ENCODE measurements at places on chromosomes 13 and 19.
A peak's percentile ranks its signal among the peaks of the same experiment; 100 is the strongest.

GRCh38 chr19:36136964-36137686 is 2.7 kb upstream of the CAPNS1 start:
- peak; percentile 34 for DNase-seq

DNA sequence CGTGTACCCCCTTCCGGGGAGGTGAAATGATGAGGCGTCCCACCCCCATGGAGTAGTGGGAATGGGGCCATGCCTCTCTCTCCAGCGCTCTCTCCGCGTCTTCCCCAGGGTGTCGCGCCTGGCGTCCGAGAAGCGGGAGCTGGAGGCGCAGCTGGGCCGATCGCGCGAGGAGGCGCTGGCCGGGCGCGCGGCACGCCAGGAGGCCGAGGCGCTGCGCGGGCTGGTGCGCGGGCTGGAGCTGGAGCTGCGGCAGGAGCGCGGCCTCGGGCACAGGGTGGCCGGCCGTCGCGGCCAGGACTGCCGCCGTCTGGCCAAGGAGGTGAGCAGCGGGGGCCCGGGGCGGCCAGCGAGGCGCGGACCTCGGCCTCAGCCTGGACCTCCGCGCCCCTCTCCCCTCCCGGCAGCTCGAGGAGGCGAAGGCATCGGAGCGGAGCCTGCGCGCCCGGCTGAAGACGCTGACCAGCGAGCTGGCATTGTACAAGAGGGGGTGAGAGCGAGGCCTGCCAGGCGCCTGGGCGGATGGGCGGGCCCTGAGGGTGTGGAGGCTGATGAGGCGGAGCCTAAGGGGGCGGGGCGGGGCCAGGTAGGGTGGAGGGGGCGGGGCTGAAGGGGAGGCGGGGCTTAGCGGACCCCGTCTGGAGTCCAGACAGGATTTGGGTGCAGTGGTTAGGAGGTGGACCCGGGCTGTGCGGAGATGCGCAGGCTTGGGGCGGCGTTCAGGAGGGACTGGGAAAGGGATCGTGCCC is 7.7 kb downstream of the PGLYRP1 start:
- DNase-seq: no peak

- DNase-seq: no peak
Observed at GRCh38 chr13:51822106-51822815, 18.3 kb upstream of the DHRS12 start.

GRCh38 chr13:110217085-110217484 is 89.9 kb downstream of the COL4A1 start:
- no peak for DNase-seq

DNA sequence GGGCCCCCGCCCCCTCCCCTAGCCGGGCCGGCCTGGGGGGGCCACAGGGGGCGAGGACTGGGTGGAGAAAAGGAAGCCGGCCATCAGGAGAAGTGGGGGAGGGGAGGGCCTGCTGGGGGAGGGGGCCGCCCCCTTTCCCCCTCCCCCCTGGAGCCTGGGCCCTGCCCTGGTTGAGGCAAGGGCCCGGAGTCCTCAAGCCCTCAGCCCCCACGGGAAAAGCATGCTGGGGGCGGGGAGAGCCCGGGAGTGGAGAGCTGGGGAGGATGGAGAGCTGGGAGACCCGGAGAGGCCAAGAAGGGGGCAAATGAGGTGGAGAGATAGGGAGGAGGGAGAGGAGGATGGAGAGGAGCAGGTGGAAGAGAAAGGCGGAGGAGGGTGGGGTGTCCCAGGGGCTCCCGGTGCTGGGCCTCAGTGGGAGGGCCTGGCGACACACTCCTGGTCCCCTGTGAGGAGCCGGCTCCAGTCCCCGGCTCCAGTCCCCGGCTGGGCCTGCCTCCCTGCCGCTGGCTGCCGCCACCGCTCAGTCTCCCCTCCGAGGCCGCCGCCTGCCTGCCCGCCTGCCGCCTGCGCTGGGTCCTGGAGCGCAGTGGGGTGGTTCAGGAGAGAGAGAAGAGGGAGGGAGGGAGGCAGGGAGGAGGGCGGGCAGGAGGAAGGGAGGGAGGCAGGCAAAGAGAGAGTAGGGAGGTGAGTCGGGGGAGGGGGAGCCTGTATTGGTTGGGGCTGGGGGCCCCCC is at the start of gene GRIK5:
Gene GRIK5 (minus strand): TSS at position 588 of the 733 bp plus-strand sequence. CDS start 4,436 bp downstream, outside the sequence.
- no peak for DNase-seq

DNA sequence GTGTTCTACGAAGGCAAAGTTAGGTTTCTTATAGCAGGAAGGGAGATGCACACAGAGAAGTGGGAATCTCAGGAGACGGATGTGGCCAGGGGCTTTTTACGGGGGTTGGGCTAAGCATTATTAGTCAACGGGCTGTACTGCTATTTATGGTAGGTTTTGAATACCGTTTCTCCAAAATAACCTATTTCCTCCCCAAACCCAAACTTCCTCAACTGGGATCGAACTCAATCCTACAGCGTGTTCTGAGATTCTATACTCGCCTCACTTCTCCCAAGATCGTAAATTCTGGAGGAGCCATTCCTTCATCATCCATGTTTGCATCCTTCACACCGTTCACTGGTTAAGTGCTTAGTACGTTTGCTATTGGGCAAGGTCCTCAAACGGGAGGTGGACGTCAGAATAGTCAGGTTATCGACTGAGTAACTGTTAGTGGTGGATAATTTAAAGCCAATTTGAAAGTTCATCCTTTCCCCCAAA is 1.2 kb upstream of the TRIM13 start:
- no peak for DNase-seq

DNA sequence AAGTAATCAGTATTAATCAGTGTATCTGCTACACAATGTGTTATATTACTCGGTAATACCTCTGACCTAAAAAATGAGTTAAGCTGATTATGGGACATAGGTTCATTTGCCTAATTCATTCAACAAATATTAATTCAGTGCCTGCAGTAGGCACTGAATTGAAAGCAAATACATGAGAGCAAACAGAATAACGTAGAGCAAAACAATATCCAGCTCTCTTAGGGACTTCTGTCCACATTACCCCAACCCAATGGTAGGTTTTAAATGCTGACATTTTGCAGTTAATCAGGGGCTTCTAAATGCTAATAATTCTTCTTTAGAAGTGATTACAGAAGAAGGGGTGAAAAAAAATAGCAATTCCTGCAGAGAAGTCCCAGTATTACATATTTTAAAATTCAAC is 4.9 kb downstream of the RCBTB2 start:
- no peak for DNase-seq

DNA sequence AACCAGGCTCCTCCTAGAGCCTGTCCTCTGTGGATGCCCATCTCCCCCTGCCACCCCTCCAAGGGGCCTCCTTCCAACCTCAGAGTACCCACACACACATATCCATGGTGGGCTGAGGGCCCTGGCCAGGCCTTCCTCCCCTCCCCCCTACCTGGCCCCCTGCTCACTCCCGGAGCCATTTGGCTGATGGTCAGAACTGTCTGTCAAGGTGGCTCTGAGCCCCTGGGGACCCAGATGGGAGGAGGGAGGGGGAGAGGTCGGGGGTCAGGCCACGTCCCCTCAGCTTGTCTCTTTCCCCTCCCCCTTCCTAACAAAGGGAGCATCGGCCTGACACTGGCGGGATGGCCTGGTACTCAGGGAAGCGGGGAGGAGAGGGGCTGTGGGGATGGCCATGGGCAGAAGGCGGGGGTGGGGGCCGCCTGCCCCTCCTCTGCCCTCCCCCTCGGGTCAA is 18.7 kb upstream of the POU2F2 start:
- DNase-seq: no peak

GRCh38 chr13:23470790-23471614 is 37.5 kb upstream of the SACS start:
- DNase-seq: peak; percentile 60

DNA sequence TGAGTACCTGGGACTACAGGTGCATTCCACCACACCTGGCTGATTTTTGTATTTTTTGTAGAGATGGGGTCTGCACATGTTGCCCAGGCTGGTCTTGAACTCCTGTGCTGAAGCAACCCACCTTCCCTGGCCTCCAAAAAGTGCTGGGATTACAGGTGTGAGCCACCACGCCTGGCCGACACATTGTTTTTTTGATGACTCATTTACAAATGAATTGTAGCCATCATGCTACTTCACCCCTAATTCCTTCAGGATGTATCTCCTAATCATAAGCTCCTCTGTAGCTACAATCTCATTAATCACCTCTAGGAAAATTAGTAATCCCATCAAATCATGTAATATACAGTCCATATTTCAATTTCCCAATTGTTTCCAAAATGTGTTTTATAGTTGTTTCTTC is 17.9 kb downstream of the RELB start:
- no peak for DNase-seq

DNA sequence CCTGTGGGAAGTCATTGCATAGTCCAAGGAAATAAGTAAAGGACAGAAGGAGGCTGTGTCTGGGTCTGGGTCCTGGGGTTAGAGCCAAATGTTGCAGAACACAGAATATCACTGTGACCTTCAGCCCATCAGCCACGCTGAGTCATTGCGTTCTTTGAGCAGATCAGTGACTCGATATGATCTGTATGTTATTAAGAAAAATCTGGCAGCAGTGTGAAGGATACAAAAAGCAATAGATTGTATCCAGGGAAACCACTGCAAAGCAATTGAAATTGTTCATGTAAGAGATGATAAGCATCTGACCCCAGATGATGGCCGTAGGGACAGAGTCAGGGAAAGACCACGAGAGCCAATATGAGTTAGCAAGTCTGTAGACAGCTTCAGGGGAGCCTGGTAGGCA is 1575.1 kb upstream of the SLC10A2 start:
- DNase-seq: peak; percentile 20

- DNase-seq: no peak
Observed at GRCh38 chr19:13417054-13417453, 89.2 kb downstream of the CACNA1A start.
